Activated naive CD4-positive, alpha-beta T cell treated with anti-CD3 and anti-CD28 coated beads for 36 hours (primary cell): ENCODE measurements at places on chromosomes 1 and 21. TPM values are rescaled to one million over a fixed set of nuclear protein-coding genes. Genes with fewer than 3 reads are reported as not detected.

DNA sequence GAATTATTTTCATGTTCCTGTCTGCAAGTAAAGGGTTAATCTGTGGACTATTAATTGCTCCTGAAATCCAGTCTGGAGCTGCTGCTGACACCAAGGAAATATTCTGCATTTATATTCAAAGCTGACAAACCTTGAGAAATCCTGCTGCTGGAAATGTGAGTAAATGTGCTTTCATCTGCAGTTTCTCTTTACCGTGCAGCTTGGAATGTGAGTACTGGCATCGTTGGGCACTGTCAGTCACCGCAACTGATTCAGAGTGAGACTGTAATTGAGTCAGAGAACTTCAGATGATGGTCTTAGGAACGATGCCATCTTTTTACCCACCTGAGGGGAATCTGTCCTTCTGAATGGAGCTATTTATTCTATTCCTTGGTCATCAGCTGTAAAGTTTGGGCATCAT is 420.6 kb downstream of the SIPA1L2 start:
- no peak overlapping the region for H3K27ac ChIP-seq
- H3K36me3 ChIP-seq: no peaks in the 10 kb centered on the region
- no peak for DNase-seq
- no peaks in the 10 kb centered on the region for H3K4me1 ChIP-seq
- H3K27me3 ChIP-seq: peaks cover 6% of the 10 kb centered on the region
- H3K4me3 ChIP-seq: no peak overlapping the region

DNA sequence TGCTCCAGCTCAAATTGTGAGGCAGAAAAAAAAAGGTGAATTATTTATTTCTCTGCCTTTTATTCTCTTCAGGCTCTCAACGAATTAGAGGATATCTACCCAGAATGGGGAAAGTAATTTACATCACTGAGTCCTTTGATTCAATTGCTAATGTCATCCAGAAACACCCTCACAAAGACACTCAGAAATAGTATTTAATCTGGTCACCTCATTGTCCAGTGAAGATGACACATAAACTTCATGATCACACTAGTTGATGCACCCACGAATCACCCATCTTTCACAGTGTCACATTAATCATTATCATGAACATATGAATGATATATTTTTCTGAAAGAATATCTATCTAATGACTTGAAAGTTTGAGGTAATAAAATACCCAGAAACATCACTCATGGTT is 868.5 kb downstream of the BRINP3 start:
- no peaks in the 10 kb centered on the region for H3K27me3 ChIP-seq
- H3K4me3 ChIP-seq: no peak overlapping the region
- no peak overlapping the region for H3K27ac ChIP-seq

- peaks cover 9% of the 10 kb centered on the region for H3K27me3 ChIP-seq
- no peaks in the 10 kb centered on the region for H3K4me1 ChIP-seq
- H3K4me3 ChIP-seq: no peak overlapping the region
- H3K36me3 ChIP-seq: no peaks in the 10 kb centered on the region
These were observed 6.1 kb downstream of the SLC22A15 start for GRCh38 chr1:115982400-115982799.

The ZBTB8A gene
- 0.21 TPM for total RNA-seq

- no peak for DNase-seq
- no peaks in the 10 kb centered on the region for H3K36me3 ChIP-seq
- no peak overlapping the region for H3K4me3 ChIP-seq
- H3K4me1 ChIP-seq: peaks cover 3% of the 10 kb centered on the region
These were observed 61.2 kb downstream of the SYT6 start for GRCh38 chr1:114092186-114093062.

DNA sequence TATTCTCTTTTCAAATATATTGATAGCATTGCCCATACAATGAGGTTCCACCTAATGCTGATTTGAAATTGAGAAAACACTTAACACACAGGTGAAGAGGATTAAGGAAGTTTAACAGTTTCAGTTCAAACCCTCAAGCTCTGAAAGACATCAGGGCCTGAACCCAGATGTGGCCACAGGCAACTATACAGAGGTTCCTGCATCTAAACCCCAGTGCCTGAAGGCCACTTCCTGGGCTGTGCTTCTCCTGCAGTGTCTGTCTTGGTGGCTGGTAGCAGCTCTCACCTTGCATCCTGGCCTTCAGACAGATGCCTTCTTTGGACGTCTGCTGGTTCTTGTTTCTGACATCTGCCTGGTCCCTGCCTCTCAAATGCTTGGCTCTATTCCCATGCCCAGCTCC is 25.1 kb upstream of the NGF start:
- H3K27ac ChIP-seq: no peak overlapping the region
- H3K27me3 ChIP-seq: no peaks in the 10 kb centered on the region
- DNase-seq: no peak

GRCh38 chr1:225735252-225736149 is 42.1 kb upstream of the SRP9 start:
- DNase-seq: no peak
- H3K4me1 ChIP-seq: no peaks in the 10 kb centered on the region
- H3K27ac ChIP-seq: no peak overlapping the region

DNA sequence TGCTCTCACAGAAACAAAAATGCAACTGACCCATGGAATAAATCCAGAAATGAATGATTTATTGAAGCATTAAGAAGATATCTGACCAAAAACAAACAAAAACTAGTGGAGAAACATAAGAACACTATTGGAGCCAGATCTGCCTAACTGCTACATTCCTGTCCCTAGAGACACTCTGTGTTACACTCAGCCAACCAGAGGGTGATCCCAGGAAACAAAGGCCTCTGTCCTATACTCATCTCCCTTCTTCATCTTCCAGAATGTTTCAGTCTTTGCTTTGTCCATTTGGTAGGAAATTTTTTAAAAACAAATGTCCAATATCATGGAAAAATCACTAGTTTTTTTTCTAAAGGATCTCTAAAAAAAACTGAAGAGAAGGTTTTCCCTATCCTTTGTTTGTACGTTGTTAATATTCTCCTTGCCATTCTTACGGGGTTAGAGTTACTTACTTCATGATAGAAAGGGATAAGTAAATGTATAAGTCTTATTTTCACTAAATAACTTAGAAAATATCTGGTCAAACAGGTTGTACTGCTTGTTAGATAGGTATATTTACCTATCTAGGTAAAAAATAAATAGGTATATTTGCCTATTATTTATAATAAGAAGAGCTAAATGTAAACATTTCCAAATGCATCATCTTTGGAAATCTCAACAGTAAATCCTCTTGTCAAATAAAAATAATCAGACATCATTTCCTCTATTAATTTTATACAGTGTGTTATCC is 59.1 kb downstream of the NME7 start:
- peaks cover 12% of the 10 kb centered on the region for H3K4me1 ChIP-seq
- DNase-seq: no peak
- H3K4me3 ChIP-seq: no peak overlapping the region
- H3K27me3 ChIP-seq: no peaks in the 10 kb centered on the region
- H3K36me3 ChIP-seq: peaks cover 12% of the 10 kb centered on the region

GRCh38 chr1:206699626-206700025 is 14.9 kb downstream of the MAPKAPK2 start:
- H3K36me3 ChIP-seq: peaks cover 20% of the 10 kb centered on the region
- peaks cover 70% of the 10 kb centered on the region for H3K4me1 ChIP-seq
- no peaks in the 10 kb centered on the region for H3K27me3 ChIP-seq

The RUNX3 gene
- total RNA-seq: 72.3 TPM

DNA sequence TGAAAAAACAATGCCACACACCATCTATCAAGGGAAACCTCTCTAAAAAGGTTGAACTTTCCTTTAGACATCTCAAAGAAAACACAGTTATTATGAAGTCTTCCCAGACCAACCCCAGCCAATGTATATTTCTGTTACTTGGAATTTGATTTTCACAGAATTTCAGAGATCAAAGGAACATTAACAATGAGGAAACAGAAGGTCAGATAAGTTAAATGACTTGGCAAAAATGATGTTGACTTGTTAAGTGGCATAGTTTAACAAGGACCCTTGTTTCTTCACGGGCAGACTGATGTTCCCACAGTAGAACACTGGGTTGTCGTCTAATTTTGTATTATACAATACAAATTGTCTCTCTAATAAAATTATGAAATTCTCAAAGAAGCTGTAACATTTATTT is 29.0 kb downstream of the NME7 start:
- no peak for DNase-seq
- peaks cover 13% of the 10 kb centered on the region for H3K4me1 ChIP-seq
- H3K27me3 ChIP-seq: no peaks in the 10 kb centered on the region
- H3K4me3 ChIP-seq: no peak overlapping the region
- no peak overlapping the region for H3K27ac ChIP-seq

- peaks cover 6% of the 10 kb centered on the region for H3K27me3 ChIP-seq
- H3K4me1 ChIP-seq: no peaks in the 10 kb centered on the region
- H3K4me3 ChIP-seq: no peak overlapping the region
- H3K27ac ChIP-seq: no peak overlapping the region
These were observed 45.4 kb downstream of the C1orf185 start for GRCh38 chr1:51147394-51147793.

DNA sequence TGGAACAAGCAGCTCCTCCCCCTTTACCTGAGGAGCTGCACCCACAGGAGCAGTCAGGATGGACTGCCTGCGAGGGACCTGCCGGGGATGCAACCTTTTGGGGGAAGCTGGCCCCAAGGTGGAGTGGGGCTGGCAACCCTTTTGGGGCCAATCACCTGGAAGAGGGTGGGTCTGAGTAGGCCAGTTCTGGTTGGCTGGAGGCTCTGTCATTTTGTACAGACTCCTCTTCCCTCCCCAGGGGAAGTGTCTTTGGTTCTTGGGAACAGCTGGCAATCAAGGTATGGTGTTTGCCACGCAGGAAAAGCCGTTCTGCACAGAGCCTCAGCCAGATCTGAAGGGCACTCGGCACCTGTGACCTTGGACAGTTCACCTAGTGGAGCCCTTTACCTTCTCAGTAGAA is 280 bp upstream of the A3GALT2 start:
- no peaks in the 10 kb centered on the region for H3K27me3 ChIP-seq
- H3K27ac ChIP-seq: no peak overlapping the region
- no peak overlapping the region for H3K4me3 ChIP-seq
- no peak for DNase-seq
- no peaks in the 10 kb centered on the region for H3K4me1 ChIP-seq
- H3K36me3 ChIP-seq: peaks cover 12% of the 10 kb centered on the region

GRCh38 chr1:234540404-234540762 is 61.4 kb upstream of the TARBP1 start:
- DNase-seq: no peak
- peaks cover 19% of the 10 kb centered on the region for H3K4me1 ChIP-seq
- no peaks in the 10 kb centered on the region for H3K27me3 ChIP-seq
- H3K4me3 ChIP-seq: no peak overlapping the region
- H3K27ac ChIP-seq: no peak overlapping the region

DNA sequence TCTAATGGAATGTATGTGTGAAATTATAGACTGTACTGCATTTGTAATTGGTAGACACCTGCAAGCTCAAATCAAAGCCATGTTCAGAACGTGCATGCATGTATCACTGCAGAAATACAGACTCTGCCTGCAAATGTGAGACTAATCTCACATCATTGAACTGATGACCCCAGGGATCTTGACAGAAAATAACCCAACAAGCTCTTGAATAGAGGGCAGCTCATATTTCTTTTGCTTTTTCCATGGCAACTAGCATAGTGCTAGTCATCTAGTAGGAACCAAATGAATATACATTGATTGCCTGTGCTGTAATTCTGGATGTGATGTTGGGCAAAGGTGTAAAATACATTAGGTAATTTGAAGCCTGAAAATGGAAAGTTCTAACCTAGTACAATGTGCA is 62.4 kb downstream of the PTPRC start:
- no peak overlapping the region for H3K4me3 ChIP-seq
- H3K36me3 ChIP-seq: peaks cover 80% of the 10 kb centered on the region
- H3K27ac ChIP-seq: peak overlapping the region; percentile 83
- peaks cover 83% of the 10 kb centered on the region for H3K4me1 ChIP-seq

GRCh38 chr1:197441999-197442414 is 174.0 kb downstream of the CRB1 start:
- no peaks in the 10 kb centered on the region for H3K27me3 ChIP-seq
- H3K4me1 ChIP-seq: no peaks in the 10 kb centered on the region
- no peak for DNase-seq
- no peak overlapping the region for H3K4me3 ChIP-seq
- no peaks in the 10 kb centered on the region for H3K36me3 ChIP-seq

DNA sequence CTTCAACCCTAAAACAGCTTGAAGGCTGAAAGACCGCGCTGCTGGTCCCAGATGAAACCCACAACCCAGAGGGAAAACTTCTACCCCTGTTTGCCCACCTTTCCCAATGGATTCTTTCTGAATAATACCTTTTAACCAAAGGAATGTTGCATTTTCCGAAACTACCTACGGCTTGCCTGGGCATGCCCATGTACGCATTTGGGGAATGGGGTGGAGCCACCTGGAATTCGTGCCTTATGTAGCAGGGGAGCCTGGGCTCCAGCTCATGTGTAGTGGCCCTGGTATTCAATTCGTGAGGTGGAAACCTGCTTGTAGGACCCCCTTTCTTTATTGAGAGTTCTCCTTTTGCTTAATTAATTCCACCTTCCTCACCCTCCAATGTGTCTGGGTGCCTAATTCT is 256.6 kb upstream of the RGS18 start:
- no peaks in the 10 kb centered on the region for H3K4me1 ChIP-seq
- no peak overlapping the region for H3K27ac ChIP-seq
- H3K27me3 ChIP-seq: no peaks in the 10 kb centered on the region
- no peak overlapping the region for H3K4me3 ChIP-seq

DNA sequence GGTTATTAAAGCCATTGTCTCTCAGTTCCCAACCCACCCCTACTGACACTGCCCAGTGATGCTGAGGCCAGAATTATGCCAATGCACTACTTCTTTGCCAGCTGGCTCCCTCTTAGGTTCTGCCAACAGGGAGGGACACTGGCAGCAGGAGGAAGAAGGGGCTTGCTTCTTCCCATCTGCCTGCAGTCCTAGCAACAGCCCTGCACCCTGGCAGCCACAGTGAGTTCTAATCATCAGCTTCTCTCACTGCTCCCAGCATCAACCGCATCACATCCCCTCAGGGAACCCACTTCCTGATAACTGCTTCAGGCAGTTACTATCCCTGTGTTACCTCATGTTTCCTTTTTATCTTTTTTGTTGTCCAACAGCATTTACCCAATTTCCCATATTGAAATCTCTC is 86.2 kb downstream of the UBR4 start:
- DNase-seq: peak; percentile 40
- H3K27me3 ChIP-seq: no peaks in the 10 kb centered on the region
- H3K27ac ChIP-seq: peak overlapping the region; percentile 80
- H3K36me3 ChIP-seq: peaks cover 73% of the 10 kb centered on the region
- H3K4me1 ChIP-seq: peaks cover 29% of the 10 kb centered on the region
- no peak overlapping the region for H3K4me3 ChIP-seq

The NME7 gene
- 7.1 TPM for total RNA-seq

The ADORA1 gene
- total RNA-seq: not detected
